ENCODE measurements at places on chromosomes 11 and 22.

GRCh38 chr11:5593146-5593545, 3.3 kb upstream of the TRIM6 start:
- no peak for DNase-seq

DNA sequence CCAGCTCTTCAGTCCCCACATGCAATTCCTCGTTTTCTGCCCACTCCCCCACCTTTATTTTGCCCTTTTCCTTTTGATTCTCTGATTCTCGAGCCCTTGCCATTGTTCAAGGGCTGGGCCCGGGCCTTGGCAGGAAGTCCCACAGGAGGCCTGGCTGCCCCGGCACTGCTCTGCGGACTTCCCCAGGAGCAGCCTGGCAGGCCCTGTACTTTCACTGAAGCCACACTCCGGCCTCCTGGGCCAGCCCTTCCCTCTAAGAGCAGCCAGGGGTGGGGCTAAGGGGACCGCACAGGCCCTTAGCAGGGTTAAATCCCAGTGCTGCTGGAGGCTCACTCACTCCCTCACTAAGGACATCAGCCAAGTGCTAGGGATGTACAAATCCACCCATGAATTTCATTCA, 4.1 kb downstream of the LRRC32 start:
- DNase-seq = no peak

- no peak for DNase-seq
Measured at GRCh38 chr11:125494561-125494960, 1.5 kb downstream of the FEZ1 start.

DNA sequence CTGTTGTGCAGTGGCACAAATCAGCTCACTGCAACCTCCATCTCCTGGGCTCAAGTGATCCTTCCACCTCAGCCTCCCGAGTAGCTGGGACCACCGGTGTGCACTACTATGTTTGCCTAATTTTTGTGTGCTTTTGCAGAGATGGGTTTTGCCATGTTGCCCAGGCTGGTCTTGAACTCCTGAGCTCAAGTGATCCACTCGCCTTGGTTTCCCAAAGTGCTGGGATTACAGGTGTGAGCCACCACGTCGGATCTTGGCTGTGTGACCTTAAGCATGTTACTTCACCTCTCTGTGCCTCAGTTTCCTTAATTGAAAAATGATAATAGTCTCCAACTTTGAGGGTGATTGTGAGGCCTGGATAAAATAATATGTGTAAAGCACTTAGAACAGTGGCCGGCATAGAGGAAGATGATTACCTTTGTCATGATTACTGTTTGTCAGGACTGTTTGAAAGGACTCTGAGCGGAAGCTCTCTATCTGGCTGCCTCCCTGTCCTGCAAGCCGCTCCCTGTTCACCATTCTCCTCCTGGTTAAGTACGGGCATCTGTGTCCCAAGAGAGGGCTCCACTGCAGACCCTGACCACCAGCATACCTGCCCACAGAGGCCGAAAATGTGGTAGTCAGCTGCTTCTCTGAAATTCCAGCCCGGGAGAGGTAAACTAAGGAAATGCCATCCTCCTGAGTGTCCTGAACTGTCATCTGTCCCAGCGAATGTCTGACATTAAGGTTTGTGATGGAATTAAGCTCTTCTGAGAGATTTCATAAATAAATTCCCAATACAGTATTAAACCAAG, 73.6 kb downstream of the MICAL2 start:
- no peak for DNase-seq

GRCh38 chr11:130344841-130345240, 30.1 kb upstream of the ZBTB44 start:
- DNase-seq = no peak

GRCh38 chr11:129374993-129375750, 476 bp upstream of the BARX2 start:
- peak; percentile 49 for DNase-seq

DNA sequence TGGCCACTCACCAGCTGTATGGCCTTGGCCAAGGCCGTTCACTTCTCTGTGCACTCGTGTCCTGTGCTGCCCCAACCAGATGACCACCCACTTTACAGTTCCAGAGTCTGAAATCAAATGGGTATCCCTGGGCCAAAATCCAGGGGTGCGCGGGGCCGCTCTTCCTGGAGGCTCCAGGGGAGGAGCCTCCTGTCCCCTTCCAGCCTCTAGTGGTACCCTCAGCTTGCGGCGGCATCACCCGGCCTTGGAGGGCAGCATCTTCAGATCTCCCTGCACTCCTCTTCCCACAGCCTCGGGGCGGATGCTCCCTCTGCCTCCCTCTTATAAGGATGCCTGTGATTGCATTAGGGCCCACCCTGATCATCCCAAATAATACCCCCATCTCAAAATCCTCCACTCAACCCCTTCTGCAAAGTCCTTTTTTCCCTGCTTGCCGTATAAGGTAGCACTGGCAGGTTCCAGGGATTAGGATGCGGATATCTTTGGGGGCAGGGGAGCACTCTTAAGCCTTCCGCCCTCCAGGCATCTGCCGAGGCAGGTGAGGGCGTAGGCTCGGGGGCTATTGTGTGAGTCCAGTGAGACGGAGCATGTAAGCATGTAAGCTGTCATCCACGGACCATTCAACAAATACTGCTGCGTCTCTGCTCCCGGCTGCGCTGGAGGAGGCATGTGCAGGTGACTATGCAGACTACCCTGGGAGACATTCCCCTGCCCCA, 24.4 kb upstream of the SHISAL1 start:
- no peak for DNase-seq

- DNase-seq = no peak
Measured at GRCh38 chr11:72631806-72632731, 42.2 kb downstream of the PDE2A start.

- peak; percentile 44 for DNase-seq
Measured at GRCh38 chr11:68010090-68011041, at the start of gene ALDH3B1. Gene ALDH3B1 (plus strand): TSS chr11:68010327. CDS start chr11:68015298, 4,971 bp downstream.

DNA sequence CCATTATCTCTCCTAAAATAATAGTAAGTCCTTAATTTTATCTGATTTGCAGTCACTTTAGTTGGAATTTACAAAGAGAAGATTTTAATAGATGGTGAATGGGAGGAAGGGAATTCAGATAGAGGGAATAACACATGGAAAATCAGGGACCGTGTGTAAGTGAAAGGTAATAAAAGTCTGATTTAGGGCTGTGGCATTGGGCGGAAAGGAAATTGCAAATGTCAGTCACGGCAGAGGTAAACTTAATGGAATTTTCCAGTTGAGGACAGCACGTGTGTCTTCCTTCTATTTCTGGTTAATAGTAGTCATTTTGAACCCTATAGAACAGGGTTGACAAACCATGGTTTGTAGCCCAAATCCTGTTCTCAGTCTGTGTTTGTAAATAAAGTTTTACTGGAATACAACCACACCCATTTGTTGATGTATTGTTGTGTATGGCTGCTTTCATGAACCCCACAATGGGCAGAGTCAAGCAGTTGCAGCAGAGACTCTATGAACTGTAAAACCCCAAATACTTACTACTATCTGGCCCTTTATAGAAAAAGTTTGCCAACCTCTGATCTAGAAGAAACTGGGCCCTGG, 34.1 kb downstream of the PACS1 start:
- DNase-seq = no peak

GRCh38 chr22:25390297-25391240, 171.1 kb downstream of the CRYBB2 start:
- DNase-seq = no peak

DNA sequence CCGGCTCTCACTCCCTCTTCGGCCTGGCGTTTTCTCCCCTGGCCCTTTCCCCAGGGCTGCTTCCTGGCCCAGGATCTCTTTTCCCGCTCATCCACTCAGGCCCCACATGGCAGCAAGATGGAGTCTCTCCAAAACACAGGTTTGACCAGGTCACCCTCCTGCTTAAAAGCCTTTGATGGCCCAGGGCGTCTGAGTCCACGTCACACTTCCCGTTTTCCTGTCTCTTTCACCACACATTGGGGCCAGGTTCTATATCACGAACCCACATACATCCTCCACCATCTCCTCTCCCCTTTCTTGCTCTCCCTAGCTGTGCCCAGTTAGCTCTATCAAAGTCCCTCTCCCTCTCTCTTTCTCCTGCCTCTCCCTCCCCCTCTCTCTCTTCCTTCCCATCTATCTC, 7.8 kb upstream of the LRRC32 start:
- DNase-seq = no peak

DNA sequence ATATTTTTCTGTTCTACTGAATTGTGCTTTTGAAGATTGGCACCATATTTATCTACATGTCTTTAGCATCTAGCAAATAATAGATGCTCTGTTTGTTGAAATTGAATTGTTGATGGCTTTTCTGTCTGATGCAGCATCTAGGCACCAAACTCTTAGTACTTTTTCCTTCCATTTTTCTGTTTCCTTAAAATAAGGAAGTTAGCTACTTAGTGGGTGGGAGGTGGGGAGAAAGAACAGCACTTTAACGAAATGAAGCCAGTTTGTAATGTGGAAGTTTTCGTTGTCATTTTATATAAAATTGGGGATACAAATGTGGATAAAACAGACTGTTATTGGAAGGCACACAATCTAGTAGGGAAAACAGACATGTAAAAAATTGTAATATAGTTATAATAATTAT, 76.6 kb downstream of the HIPK3 start:
- no peak for DNase-seq

- DNase-seq = no peak
Measured at GRCh38 chr11:132245403-132246385, 875.3 kb downstream of the NTM start.

GRCh38 chr11:84465040-84465439, 1162.1 kb downstream of the DLG2 start:
- no peak for DNase-seq

DNA sequence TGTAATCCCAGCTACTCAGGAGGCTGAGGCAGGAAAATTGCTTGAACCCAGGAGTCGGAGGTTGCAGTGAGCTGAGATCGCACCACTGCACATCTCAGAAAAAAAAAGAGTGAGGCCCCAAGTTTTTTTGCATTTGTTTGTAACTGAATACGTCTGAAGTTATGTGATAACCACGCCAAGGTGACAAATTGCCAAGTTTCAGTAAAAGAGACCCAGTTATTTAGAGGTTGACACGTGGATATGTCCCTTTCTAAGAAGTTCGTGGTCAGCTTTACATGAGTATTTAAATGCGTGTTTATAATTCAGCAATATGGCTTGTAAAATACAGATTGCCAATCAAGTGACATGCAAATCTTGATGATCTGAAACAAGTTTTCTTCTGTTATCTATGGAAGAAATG, 8.0 kb downstream of the PPARA start:
- DNase-seq = no peak

GRCh38 chr11:95674657-95675358, 114.8 kb downstream of the FAM76B start:
- no peak for DNase-seq

- no peak for DNase-seq
Measured at GRCh38 chr11:8597182-8597581, 3.2 kb upstream of the STK33 start.

DNA sequence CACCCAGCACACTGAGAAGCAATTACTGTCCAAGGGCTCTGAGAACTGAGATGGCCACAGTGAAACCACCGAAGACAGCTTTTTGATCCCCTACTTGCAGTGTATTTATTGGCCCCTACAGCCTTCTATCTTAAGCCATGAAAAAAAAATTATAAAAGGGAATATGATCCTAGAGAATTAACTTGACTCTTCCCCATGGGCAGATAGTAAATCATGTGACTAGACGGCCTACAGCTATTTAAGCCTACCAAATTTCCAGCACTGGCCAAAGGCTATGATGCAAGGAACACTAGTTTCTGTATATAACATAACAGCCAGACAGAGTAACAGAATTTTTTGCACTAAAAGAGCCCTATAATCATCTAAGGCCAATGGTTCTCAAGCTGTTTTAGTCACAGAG, 53.8 kb downstream of the KCNA4 start:
- DNase-seq = no peak
